CD8-positive, alpha-beta memory T cell (primary cell): ENCODE measurements at places on chromosomes 4 and X.

- H3K36me3 ChIP-seq, result no peaks in the 10 kb centered on the region
- no peaks in the 10 kb centered on the region for H3K27me3 ChIP-seq
- no peaks in the 10 kb centered on the region for H3K4me1 ChIP-seq
Observed at GRCh38 chr4:117293784-117294183, 208.4 kb upstream of the TRAM1L1 start.

GRCh38 chr4:61406677-61407076, 206.6 kb downstream of the ADGRL3 start:
- H3K27ac ChIP-seq, result no peak overlapping the region
- no peak overlapping the region for H3K4me3 ChIP-seq
- DNase-seq, result no peak

- H3K4me3 ChIP-seq, result no peak overlapping the region
- no peaks in the 10 kb centered on the region for H3K36me3 ChIP-seq
- no peaks in the 10 kb centered on the region for H3K4me1 ChIP-seq
- DNase-seq, result no peak
- no peaks in the 10 kb centered on the region for H3K27me3 ChIP-seq
Observed at GRCh38 chr4:130563185-130563888, 1467.4 kb downstream of the C4orf33 start.

DNA sequence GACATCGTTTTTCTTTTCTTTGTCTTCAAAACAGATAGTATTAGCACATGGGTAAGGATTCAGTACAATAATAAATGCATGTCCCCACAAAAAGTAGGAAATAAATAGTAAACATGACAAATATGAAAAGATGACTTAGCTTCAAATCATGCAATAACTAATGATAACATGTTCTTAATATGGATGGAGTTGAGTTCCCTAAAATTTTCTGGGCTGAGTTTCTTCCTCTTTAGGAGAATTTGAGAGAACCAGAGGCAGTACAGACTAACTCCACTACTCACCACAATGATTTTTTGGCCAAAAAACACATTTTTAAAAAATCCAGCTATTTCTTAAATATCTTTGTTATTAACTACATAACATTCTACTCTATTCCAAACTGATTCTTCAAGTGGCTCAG, 432.3 kb upstream of the HS3ST1 start:
- no peak for DNase-seq
- H3K27me3 ChIP-seq, result no peaks in the 10 kb centered on the region
- H3K4me3 ChIP-seq, result no peak overlapping the region
- no peaks in the 10 kb centered on the region for H3K4me1 ChIP-seq
- H3K36me3 ChIP-seq, result no peaks in the 10 kb centered on the region
- H3K27ac ChIP-seq, result no peak overlapping the region

GRCh38 chrX:152658302-152658701, 20.6 kb downstream of the GABRQ start:
- no peaks in the 10 kb centered on the region for H3K36me3 ChIP-seq
- no peak overlapping the region for H3K27ac ChIP-seq
- no peak for DNase-seq
- H3K27me3 ChIP-seq, result no peaks in the 10 kb centered on the region
- H3K4me3 ChIP-seq, result no peak overlapping the region
